A549 treated with GW870086 at 1 μM for 4 hours (cell line): ENCODE measurements at places on chromosomes 12 and 14. TPM values are rescaled to one million over a fixed set of nuclear protein-coding genes. Genes with fewer than 3 reads are reported as not detected.

KRT74 gene
- not detected in 5 replicates for total RNA-seq

KIF21A gene
- total RNA-seq = 13.9 to 25.0 TPM (median 22.4 TPM) in 5 replicates

RD3L gene
- not detected in 5 replicates for total RNA-seq

CTDSP2 gene
- 36.8 to 50.5 TPM (median 46.0 TPM) in 5 replicates for total RNA-seq

SLC10A1 gene
- total RNA-seq = not detected in 5 replicates

KRR1 gene
- 54.2 to 81.3 TPM (median 61.6 TPM) in 5 replicates for total RNA-seq

KRT3 gene
- total RNA-seq = 0.05 to 0.11 TPM (median 0.07 TPM) in 5 replicates

MSI1 gene
- total RNA-seq = 0.77 to 1.9 TPM (median 1.4 TPM) in 5 replicates

WDHD1 gene
- 9.2 to 13.7 TPM (median 11.0 TPM) in 5 replicates for total RNA-seq

LPAR5 gene
- 0.55 to 0.97 TPM (median 0.65 TPM) in 5 replicates for total RNA-seq

KRT78 gene
- 0.06 to 0.25 TPM in 2 of 5 replicates, not detected in the others for total RNA-seq

SOAT2 gene
- total RNA-seq = 0.06 to 0.44 TPM (median 0.40 TPM) in 5 replicates

FGF23 gene
- total RNA-seq = not detected in 5 replicates

MDGA2 gene
- total RNA-seq = 0.03 TPM in 1 of 5 replicates, not detected in the others

TDG gene
- 23.3 to 30.4 TPM (median 29.5 TPM) in 5 replicates for total RNA-seq
